ENCODE measurements at places on chromosomes 7 and 10.

GRCh38 chr7:150992833-150993302 lies 2.1 kb downstream of the NOS3 start:
- DNase-seq = no peak

GRCh38 chr7:5634107-5634950 lies 147.1 kb downstream of the RNF216 start:
- no peak for DNase-seq

DNA sequence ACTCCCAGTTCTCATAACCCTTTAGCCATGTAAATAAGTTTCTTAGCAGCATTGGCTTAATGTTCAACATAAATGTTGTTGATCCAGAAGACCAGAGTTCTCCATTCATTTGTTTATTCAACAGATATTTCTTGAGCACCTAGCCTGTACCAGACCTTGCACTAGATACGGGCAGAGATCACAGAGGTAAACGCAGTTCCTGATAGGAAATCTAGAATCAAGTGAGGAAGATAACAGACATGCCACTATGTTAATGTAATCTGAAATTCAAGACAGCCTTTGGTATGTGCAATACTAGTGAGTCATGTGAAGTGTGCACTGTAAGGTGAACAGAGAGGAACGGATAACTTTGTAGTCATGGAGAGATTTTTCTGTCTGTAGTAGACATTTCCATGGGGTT lies 3.0 kb downstream of the BUB3 start:
- DNase-seq = no peak

DNA sequence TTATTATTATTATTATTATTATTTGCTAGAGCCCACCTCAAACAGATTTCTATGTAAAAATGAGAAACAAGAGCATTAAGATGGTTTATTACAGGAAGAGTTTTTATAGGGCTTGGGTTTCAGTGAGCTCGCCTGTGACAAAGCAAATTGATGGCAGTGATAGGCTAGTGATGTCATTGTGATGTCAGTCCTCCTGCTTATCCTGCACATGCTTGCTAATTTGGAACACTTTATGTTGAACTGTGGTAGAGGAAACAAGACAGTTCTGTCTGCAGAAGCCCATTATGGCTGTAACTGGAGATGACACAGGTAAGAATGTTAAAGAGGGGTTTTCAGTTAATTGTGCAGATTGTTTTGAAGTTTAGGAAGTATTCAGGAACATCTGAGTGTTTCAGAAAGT lies 68.3 kb downstream of the CREM start:
- DNase-seq = no peak

- DNase-seq = no peak
Observed at GRCh38 chr10:28220811-28221210, 82.1 kb downstream of the MPP7 start.

DNA sequence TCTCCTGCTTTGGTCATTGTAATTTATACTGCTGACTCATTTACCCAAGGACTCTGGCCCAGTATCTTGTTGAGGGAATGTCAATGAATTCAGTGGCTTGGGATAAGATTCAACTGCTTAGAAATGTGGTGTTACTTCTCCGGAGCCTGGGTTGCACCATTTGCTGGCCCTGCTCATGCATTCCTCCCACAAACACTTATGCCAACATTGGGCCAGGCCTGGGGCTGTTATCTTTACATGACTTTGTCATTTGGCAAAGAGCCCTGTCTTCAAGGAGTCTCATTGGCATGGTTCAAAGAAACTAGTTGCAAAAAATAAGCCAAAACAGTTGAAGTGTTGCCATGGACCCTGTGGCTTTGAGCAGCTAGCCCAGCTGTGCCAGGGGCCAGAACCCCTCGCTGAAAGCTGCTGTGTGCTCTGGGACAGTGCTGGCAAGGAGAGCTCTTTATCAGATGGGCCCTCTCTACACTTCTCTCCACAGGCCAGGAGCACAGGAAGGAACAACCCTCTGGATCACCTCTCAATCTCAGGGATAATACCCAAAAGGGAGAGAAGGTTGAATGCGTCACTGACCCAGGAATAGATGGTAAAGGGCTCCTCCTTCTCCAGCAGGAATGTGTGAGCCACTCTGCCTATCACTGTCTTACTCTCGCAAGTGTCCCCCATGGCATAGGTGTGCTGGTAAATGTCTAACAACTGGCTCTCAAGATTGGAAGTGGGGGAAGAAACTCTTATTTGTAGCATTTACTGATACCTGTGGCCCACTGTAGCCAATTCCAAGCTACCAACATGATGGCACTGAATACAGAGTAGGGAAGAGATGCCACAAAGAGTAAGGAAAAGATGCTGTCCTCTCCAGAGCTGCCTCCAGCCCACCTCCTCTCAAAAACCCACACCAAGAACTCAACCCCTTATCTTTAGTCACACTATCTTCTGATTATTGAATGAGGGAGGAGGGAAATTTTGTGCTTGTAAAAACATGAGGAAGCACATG lies 23.5 kb upstream of the PDE1C start:
- no peak for DNase-seq

GRCh38 chr7:151256410-151257045 lies 8.0 kb upstream of the SMARCD3 start:
- DNase-seq = no peak

DNA sequence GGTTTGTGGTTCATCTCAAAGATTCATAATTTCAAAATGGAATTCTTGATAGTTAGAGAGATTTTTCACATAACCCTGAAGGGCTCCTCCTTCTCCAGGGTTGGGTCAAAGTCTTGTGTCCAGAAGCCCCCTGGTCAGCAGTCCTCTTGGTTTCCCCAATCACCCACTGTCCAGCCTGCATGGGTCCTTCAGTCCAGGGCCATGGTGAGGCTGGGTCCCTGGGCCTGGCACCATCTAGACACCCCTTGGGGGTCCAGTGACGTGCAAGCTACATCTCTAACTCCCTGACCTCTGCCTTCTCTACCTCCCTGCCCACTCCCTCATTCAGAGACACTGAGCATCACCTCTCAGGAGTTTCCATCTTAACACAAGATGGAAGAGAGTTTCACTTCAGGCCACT lies 26.1 kb downstream of the ANXA8 start:
- DNase-seq = no peak

DNA sequence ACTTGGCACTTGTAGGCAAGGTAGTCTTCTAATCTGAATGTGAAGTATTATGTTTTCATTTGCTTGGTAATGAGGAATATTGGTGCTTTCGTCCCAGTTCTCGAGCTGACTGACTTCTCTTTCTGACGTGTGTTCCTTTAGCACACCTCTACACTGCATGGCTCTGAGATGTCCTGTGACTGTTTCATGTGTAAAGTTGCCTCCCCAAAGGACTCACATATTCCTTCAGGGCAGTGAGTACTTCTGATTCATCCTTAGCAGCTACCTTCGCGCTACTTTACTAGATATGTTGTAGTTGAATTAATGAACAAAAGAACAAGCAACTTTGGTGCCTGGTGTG lies 113.7 kb downstream of the EGFR start:
- no peak for DNase-seq

DNA sequence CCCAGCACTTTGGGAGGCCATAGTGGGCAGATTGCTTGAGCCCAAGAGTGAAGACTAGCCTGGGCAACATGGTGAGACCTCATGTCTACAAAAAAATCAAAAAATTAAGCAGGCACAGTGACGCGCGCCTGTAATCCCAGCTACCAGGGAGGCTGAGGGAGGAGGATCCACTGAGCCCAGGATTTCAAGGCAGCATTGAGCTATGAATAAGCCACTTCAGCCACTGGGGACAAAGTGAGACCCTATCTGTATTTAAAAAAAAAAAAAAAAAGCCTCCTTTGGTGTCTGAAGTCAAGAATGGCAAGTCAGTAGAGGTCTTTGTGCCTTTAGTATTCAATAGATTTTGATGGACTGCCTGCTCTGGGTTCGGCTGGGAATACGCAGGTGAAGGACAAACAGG lies 85.7 kb downstream of the RALA start:
- no peak for DNase-seq

- DNase-seq = no peak
Observed at GRCh38 chr10:88870089-88870488, 10.0 kb upstream of the STAMBPL1 start.
